SIG-M5 (cell line): ENCODE measurements at places on chromosomes 5 and 9.

- DNase-seq: no peak
Observed at GRCh38 chr5:862367-863243, 11.8 kb upstream of the ZDHHC11 start.

GRCh38 chr5:168291342-168291963 is at the start of gene WWC1:
Gene WWC1 (plus strand): TSS chr5:168291645. CDS start chr5:168292153, 508 bp downstream.
- no peak for DNase-seq

DNA sequence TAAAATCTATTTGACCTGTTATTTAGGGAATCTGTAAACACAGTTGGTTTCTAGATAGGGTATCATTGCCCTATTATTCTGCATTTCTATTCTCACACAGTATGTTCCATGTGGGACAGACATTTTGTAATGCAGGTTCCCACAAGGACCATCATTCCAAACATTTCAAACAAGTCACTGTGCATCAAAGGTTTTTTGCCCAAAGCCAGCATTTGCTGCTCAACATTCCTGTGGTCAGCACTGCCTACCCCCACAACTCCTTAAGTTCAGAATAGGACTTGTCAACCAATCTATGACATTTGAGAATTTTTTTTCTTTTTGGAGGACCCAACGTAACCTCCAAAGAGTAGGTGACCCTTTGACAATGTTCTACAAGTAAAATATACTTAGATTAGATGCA is 95.7 kb downstream of the LPAR1 start:
- no peak for DNase-seq

GRCh38 chr9:107733523-107733894 is 243.9 kb upstream of the KLF4 start:
- no peak for DNase-seq

DNA sequence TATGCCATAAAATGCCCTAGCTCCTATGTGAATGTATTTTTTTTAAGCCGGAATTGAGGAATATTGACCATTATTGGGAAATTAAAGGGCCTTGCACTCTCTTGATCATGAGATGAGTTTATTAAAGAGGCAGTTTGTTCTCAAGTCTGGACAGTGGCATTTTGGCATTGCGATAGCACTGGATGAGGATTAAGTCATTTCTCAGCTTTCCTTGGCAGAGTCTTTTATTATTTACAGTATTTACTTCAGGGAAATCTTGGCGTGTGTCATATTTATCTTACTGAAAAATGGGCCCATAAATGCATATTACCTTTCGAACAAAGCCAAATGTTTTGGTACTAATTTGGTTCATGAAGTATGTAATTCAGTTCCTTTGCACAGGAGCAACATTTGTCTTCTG is 194.4 kb downstream of the EBF1 start:
- no peak for DNase-seq

GRCh38 chr9:6733831-6734230 is 23.9 kb upstream of the KDM4C start:
- no peak for DNase-seq

- DNase-seq: no peak
Observed at GRCh38 chr9:16106021-16106571, 553.3 kb downstream of the CCDC171 start.

DNA sequence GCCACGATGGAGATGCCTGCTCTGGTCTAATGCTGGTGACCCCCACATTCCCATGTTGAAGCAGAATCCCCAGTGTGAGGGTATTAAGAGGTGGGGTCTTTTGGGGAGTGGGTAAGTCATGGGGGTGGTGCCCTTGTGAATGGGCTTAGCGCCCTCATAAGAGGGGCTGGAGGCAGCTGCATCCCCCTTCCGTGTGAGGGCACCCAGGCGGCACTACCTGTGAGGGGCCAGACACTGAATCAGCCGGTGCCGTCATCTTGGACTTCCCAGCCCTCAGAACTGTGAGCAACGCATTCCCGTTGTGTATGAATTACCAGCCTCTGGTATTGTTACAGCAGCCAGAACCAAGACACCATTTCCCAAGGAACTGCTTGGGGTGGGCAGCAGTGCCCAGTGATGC is 27.0 kb upstream of the RNF130 start:
- DNase-seq: no peak

DNA sequence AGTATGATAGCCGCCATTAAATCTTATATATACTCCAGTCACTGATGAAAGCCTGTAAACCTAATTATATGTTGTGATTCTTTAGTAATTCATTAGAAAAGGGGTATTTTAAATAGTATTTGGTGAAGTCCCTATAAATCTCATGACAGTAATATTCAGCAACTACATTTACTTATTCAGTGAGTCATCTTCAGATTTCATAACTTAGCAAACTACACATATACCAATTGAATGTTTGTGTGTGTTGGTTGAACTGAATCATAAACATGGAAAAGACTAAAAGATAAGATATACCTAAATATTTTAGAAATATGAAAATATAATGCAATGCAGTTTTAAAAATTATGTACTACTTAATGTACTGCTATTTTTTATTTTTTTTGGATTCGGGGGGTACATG is 1050.4 kb downstream of the MAT2B start:
- DNase-seq: no peak

- DNase-seq: no peak
Observed at GRCh38 chr9:91240596-91241165, 121.0 kb downstream of the AUH start.
